ENCODE measurements at places on chromosomes 2 and 18.

- DNase-seq: no peak
Measured at GRCh38 chr2:64731263-64731643, 77.5 kb upstream of the SERTAD2 start.

- DNase-seq: peak; percentile 69
Measured at GRCh38 chr18:74611765-74612164, 14.1 kb downstream of the ZNF407 start.

GRCh38 chr18:2843146-2843545 lies 3.7 kb upstream of the EMILIN2 start:
- DNase-seq: no peak

- DNase-seq: no peak
Measured at GRCh38 chr2:159971365-159972152, 90.9 kb downstream of the PLA2R1 start.

DNA sequence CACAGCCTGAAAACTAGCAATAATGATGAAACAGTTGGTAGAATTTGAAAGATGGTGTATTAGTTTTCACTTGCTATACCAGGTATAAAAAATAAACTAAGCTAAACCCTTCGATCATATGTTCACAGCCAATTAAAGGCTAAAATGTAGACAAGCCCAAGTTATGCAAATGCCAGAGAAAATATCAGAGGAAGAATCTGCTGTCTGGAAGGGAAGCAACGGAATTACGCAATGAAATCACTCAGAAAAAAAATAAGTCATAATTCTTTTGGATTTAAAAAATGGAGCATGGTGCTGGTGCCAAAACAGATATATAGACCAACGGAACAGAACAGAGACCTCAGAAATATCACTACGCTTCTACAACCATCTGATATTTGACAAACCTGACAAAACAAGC lies 108.3 kb downstream of the ARL4C start:
- no peak for DNase-seq

- DNase-seq: no peak
Measured at GRCh38 chr18:408367-408766, 92.1 kb downstream of the COLEC12 start.

DNA sequence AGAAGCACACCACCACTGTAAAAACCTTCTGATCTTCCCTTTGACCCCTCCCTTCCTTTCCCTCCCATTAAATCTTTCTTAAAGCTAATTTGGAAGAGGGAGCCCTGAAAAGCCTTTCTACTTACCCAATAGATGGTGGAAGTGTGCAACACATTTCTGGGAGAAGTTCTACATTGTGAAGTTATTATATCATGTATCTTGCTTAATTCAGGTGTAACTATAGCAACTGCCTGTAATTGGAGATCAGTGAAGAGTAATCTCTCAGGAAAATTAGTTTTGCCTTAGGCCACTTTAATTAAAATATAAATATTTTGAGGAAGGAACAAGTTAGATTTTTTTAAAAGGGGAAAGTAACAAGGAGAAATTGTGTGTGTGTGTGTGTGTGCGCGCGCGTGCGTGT lies 266.0 kb downstream of the SH3BP4 start:
- DNase-seq: no peak

- DNase-seq: no peak
Measured at GRCh38 chr2:155692856-155693255, 639.7 kb downstream of the NR4A2 start.

DNA sequence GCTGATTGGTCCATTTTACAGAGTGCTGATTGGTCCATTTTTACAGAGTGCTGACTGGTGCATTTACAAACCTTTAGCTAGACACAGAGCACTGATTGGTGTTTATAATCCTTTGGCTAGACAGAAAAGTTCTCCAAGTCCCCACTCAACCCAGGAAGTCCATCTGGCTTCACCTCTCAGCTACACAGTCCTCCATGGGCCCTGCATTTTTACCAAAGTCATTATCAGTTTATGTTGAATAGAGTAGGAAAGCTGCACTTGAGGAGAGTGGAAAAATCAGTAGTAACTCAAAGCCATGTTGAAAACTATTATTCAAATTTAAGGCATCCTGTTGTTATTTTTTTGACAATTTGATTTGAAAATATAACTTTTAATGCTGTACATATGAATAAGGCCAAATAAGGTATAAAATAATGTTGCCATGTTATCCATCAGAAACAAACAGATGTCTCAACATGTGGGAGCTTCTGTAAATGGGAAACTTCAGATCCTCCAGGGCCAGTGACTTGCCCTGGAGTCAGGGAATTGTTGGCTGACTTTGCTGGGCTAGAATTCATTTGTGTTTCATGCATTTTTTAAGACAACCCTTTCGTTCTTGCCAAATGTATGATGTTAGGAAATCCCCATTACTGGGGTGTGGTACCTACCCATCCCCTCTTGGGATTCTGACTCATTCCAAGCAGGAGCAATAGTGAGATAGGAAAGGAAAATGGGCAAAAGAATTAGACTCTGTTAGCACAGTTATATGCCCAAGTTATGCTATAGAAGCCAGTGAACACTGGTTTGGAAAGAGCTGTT lies 37.8 kb upstream of the CCDC195 start:
- no peak for DNase-seq
